GM10248 (cell line): ENCODE measurements at places on chromosomes 5 and 9.

GRCh38 chr9:136848393-136849037, 694 bp upstream of the PHPT1 start:
- DNase-seq = peak; percentile 71

GRCh38 chr5:158023266-158023665, 164.3 kb upstream of the CLINT1 start:
- no peak for DNase-seq

- no peak for DNase-seq
Observed at GRCh38 chr5:180069589-180070247, 1.8 kb downstream of the RNF130 start.

GRCh38 chr5:71834601-71835000, 115.5 kb downstream of the CARTPT start:
- DNase-seq = no peak

- DNase-seq = no peak
Observed at GRCh38 chr9:116686693-116687073, 422 bp upstream of the TRIM32 start.

- DNase-seq = no peak
Observed at GRCh38 chr5:125467222-125467621, 720.8 kb upstream of the ZNF608 start.

DNA sequence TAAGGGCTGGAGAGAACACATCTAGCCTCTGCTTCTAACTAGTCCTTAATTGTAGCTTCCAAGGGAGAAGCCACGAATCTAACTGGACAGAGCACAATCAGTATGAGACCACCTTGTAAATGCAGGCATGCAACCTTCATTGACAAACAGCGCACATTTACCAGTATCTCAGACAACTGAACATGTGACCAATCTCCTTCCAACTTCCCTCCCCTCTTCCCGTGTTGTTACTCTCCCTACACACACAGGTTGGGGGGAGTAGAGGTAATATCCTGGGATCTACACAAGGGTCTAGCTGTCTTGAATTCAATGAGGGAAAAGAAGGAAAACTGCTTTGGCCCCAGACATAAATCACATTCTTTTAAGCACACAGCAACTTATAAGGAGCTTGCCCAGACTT, 77.6 kb downstream of the LIFR start:
- no peak for DNase-seq

GRCh38 chr5:131382407-131383395, 118.8 kb downstream of the CDC42SE2 start:
- peak; percentile 46 for DNase-seq

DNA sequence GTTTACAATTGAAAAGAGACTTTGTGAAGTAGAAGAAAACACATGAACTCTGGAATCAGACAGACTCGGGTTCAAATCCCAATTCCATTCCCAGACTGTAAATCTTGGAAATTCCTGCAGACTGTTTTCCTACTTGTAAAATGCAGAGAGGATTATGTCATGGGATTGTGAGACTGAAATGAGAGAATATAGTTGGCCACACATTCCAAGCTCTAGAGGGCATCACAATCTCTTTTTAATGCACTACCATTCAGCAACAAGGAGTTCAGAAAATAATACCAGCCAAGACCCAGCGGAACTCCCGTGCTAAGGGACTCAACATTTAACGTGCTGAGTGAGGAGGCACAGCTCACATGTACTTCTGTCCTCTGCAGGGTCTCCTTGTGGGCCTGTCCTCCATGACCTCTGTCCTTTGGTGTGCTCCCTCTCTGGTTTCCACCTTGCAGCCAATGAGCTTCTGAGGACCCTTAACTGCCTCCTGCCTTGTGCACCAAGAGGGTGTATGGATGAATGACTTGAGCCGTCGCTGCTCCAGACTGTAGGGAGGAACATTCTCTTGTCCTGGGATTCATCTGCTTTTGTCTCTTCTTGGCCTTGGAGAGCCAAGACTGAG, 263.5 kb downstream of the NTRK2 start:
- no peak for DNase-seq

- no peak for DNase-seq
Observed at GRCh38 chr5:138720840-138721239, 32.4 kb upstream of the CTNNA1 start.

- no peak for DNase-seq
Observed at GRCh38 chr5:36614657-36615308, 8.4 kb downstream of the SLC1A3 start.

GRCh38 chr9:93020771-93021670, 37.5 kb upstream of the SUSD3 start:
- DNase-seq = no peak

DNA sequence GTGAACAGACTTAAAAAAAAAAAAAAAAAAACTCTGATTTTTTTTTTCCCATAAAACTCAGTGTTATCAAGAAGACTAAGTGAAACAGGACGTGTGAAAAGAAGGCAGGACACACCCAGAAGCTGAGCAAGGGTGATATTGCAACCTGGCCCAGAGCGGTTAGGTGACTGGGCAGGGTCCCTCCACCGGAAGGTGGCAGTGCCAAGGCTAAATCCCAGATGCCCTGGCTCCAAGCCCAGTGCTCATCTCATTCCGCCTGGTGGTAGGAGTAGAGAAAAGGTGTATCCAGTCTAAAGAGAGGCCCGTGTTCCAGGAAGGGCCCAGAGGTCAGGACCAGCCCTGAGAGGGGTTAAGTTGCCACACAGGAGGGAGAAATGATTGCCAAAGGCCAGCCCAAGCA, 51.5 kb upstream of the SAP30L start:
- DNase-seq = no peak

DNA sequence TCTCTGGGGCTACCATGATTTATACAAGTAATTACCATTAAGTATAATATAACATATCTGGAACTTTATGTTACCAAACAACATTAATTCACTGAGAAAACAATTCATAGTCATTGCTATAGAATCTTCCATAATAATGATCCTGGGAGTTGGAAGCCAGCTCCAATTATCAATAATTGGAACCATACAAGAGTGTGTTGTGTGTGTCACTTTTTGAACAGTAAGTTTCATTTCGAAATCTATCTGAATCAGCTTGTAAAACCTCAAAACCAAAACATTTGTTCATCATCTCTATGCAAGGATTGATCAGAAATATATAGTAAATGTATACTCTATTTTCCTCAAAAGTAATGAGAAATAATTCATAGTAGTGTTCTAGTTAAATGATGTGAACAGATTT, 348.1 kb downstream of the ARL15 start:
- no peak for DNase-seq

- DNase-seq = no peak
Observed at GRCh38 chr5:139671096-139671841, 23.1 kb downstream of the CXXC5 start.

GRCh38 chr5:59287884-59288283, 605.6 kb downstream of the PDE4D start:
- no peak for DNase-seq

- DNase-seq = no peak
Observed at GRCh38 chr5:103513701-103514100, 48.9 kb downstream of the NUDT12 start.

GRCh38 chr5:129935626-129936025, 31.4 kb downstream of the CHSY3 start:
- DNase-seq = no peak

GRCh38 chr5:94396687-94397086, 221.7 kb downstream of the KIAA0825 start:
- DNase-seq = no peak

GRCh38 chr5:162248107-162248713, 180.6 kb downstream of the GABRG2 start:
- no peak for DNase-seq

GRCh38 chr5:59519338-59519737, 374.2 kb downstream of the PDE4D start:
- no peak for DNase-seq

GRCh38 chr5:134490925-134491271, 34.6 kb upstream of the JADE2 start:
- no peak for DNase-seq

- DNase-seq = no peak
Observed at GRCh38 chr9:107367727-107368502, 84.8 kb downstream of the RAD23B start.

DNA sequence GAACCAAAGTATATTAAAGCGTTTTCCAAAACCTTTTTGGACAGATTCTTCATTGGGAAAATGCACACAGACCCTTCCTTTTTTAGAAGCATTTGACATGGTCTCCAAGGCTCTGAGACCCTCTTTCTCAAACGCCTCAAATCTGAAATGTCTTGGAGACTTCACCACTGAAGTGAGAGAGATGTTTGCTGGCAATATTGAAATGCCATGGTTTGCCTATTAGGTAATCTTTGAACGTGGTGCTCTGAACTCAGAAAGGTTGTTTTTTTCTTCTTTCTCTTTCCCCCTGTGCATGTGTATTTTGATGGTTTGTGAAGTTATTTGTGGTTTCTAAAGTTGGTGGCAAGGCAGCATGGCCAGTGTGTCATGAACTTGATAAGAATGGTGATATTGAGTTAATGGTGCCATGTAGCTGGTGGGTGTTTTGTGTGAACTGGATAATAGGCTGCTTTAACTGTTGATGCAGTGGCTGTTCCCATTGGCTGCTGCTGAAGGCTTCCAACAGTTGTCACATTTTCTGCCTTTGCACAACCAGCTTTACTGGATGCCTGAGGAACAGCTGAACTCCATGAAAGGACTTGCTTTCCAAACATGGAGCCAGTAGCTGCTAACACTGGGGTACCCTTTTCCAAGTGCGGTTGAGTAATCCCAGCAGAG, 1.7 kb downstream of the PALM2AKAP2 start:
- no peak for DNase-seq

DNA sequence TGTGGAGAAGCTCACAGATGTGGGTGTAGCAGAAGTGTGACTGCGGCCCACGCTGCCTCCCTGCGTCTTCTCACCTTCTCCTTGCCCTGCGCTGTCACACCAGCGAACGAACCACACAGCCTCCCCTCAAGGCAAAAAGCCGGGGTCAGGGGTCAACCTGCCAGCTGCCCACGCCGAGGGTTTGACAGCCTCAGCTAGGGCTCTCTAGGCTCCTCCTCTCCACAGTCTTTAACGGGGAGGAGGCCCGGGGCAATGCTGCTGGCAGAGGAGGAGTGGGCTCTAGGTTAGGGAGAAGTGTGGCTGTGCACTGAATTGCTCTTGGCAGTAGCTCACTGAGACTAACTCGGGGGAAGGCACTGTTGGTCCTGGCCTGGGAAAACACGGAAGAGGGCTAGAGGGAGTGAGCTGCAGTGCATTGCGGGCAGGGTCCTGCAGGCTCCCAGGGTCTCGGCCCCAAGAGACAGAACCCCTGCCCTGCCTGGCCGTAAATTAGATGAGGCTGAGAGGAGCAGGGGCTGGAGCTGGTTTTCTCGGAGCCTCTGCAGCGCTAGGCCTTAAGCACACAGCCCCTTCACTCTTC, 4.2 kb upstream of the TRIM52 start:
- no peak for DNase-seq

DNA sequence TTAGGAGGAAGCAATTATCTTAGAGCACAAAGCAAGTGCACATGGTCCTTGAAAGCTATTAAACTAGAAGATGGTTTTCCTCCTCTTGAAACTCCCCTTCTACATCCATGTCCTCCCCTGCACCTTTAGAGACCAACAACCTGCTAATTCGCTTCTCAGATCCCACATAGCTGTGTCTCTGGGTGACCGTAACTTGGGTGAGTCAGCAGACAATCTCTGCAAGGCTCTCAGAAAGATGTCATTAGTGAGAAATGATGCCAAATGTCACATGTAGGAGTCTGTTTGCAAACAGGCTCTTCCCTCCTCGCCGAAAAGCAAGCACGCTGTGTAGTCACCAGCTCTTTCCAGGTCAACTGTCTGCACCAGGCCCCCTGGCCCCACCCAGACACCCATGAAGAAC, 291.8 kb downstream of the SLIT3 start:
- no peak for DNase-seq

DNA sequence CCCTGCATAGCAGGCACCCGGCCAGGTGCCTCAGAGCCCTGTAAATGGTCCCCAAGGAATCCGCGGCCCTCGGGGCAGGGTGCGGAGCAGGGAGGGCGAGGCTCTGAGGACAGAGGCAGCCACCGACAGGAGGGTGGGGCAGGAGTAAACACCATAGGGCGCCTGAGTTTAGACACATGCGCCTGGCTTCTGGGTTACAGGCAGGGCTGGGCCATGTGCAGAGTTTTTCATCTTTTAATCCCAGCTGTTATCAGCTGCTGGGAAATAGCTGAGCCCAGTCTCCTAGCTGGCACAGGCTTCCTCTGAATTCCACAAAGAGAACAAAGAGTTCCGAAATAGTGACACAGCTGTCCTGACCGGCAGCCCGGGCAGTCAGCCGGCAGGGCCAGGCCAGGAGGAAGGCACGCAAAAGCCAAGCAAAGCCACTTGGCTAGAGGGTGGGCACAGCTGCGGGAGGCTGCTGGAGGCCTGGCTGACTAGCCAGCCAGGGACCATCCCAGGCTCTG, 98.9 kb upstream of the PHYKPL start:
- no peak for DNase-seq
